Choroid plexus epithelial cell (primary cell): ENCODE measurements at places on chromosomes 12 and 14.

DNA sequence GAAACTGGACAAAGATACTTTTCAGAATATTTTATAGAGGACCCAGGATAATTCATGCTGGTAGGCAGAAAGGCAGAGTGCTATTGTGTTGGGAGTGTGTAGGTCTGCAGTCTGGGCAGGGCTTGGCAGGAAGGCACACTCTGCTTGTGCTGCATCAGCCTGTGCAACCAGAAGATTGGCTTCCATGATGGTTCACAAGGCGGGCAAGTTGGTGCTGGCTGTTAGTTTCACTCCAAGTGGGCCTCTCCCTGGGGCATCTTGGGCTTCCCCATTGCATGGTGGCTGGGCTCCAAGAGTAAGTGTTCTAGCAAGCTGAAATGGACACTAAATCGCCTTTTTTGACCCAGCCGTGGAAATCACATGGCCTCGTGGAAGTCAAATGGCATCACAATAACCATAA lies 1.8 kb upstream of the UBE2N start:
- no peak for DNase-seq

GRCh38 chr12:44059476-44059875 lies 223.6 kb downstream of the TMEM117 start:
- DNase-seq = no peak

- DNase-seq = peak; percentile 38
Measured at GRCh38 chr12:6165395-6165794, 34.8 kb upstream of the CD9 start.

- DNase-seq = no peak
Measured at GRCh38 chr12:118271183-118271582, 101.5 kb downstream of the TAOK3 start.

DNA sequence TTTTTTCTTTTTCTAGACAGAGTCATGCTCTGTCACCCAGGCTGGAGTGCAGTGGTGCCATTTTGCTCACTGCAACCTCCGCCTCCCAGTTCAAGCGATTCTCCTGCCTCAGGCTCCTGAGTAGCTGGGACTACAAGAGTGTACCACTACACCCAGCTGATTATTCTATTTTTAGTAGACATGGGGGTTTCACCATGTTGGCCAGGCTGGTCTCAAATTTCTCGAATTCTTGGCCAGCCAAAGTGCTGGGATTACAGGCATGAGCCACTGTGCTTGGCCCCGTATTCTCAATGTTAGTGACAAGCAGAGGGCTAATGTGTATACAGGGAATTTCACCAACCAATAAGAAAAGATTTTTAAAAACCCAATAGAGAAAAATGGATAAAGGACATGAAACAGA lies 8.4 kb downstream of the PLBD2 start:
- DNase-seq = no peak

GRCh38 chr14:59189091-59189785 lies 771 bp downstream of the DAAM1 start:
- peak; percentile 39 for DNase-seq

DNA sequence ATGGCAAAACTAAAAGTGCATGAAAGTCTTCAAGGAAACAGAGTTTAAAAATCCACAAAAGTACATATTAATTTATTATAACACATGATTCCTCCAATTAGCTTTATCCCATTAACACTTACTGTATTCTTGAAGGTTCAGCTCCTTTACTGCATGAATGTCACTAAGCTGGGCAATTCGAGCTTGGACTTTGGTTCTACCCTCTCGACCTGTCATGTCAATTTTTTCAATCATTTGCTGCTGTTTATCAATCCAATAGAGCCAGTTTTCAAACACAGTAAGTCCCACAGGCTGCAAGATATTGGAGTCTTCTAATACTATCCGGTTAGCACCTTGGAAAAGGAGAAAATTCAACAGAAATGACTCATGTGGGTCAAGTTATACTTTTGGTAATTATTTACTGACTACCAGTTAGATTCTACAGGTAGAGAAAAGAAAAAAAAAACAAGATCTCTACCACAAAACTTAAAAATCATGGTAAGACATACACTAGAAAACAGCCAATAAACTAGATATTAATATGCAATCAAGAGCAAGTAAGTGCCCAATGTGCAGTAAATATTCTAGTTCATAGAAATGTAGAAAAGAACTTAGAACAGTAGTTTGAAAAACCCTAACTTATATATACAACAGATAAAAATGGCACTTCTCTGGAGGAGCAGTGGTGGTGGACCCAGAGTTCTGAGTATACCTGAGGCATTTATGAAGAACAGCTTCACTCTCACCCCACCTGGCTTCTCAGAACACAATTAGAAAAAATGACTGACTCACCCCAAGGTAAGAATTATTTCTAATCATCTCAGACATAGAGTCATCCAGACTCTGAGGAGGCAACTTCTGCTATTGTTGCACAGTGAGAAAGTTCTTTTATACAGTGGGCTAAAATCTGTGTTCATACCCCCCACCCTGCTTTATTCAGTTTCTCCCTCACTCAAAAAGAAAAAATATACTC lies 67.7 kb downstream of the BCL2L14 start:
- DNase-seq = no peak
